Fibroblast of mammary gland (primary cell): ENCODE measurements at places on chromosomes 7 and 10.

DNA sequence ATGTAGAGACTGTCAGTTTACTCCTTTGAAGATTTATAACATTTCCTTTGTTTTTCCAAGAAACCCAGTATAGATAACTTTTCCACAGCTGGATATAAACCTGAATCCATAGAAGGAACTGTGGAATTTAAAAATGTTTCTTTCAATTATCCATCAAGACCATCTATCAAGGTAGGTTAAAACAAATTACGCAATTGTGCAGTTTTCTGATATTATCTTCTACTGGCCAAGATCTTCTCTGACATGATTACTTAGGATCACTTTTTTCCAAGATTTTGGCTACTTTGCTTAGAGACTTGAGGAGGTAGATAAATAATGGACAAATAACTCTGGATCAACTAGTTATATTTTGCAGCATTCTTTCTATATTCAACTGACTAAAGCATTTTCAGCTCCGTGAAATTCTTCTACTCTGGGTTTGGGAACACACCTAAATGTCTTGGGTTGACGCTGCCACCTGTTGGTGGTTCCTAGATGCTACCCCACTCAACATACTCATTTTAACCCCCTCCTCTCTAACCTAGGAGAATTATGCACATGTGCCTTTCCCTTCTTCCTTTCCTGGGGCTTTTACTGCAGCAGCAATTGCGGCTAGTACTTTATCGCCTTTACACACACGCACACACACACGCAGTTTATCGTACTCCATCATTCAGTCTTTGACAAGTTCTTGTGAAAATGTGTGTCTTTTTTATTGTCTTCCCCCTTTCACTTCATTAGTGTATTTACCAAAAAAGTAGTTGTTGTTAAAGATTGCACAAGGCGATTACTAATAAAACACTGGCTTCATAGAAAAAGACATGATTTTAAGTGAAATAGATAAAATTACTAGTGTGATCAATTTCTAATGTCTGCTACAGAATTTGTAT lies 32.7 kb downstream of the ABCB5 start:
- DNase-seq, result peak; percentile 14

DNA sequence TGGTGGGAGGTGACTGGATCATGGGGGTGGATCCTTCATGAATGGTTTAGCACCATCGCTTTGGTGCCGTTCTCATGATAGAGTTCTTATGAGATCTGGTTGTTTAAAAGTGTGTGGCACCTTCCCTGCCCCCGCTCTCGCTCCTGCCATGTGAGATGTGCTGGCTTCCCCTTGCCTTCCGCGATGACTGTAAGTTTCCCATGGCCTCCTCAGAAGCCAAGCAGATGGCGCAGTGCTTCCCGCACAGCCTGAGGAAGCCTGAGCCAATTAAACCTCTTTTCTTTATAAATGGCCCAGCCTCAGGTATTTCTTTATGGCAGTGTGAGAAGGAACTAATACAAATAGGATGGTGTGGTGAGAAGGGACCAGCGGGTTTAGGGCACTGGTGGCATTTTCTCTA lies 243.3 kb upstream of the CELF2 start:
- no peak for DNase-seq

DNA sequence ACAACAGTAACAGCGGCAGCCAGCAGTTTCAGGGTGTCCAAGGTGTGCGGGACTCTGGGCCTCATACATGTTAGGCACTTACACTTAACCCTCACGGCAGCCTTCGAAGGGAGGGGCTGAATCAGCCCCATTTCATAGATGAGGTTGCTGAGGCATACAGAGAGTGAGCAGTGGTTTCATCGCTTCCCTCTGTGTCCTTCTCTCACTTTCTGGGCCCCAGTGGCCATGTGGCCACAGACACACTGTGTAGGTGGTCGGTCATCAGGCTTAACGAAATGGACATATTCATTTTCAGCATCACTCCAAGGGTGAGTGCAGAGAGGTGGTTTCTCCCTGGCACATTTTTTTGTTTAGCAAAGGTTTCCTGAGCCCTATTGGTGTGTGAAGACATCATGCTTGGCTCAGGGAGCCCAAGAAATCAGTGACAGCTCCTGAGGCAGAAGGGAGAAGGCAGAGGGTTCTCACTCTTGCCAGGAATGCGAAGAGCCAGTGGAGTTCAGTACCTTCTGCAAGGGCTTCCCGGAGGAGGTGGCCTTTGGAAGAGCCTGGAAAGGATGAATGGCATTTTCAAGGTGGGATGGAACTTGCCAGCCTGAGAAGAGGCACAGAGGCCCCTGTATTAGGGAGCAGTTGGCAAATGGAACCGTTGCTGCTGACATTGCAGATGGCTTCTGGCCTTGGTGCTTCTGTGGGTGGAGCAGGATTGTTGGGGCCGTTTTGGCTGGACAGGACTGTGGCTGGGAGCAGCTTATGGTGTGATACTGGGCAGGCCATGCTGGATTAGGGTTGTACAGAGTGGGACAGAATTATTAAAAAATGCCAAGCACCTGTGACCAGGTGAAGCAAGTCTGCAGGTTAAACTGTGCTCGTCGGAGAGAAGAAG lies 61.7 kb upstream of the PPIF start:
- no peak for DNase-seq

- peak; percentile 24 for DNase-seq
These were observed 1225.5 kb upstream of the CELF2 start for GRCh38 chr10:9792181-9792580.

- DNase-seq, result peak; percentile 88
These were observed 157.2 kb downstream of the ARHGAP12 start for GRCh38 chr10:31771331-31771831.

- DNase-seq, result no peak
These were observed 42.1 kb upstream of the WIPF3 start for GRCh38 chr7:29764227-29764626.

DNA sequence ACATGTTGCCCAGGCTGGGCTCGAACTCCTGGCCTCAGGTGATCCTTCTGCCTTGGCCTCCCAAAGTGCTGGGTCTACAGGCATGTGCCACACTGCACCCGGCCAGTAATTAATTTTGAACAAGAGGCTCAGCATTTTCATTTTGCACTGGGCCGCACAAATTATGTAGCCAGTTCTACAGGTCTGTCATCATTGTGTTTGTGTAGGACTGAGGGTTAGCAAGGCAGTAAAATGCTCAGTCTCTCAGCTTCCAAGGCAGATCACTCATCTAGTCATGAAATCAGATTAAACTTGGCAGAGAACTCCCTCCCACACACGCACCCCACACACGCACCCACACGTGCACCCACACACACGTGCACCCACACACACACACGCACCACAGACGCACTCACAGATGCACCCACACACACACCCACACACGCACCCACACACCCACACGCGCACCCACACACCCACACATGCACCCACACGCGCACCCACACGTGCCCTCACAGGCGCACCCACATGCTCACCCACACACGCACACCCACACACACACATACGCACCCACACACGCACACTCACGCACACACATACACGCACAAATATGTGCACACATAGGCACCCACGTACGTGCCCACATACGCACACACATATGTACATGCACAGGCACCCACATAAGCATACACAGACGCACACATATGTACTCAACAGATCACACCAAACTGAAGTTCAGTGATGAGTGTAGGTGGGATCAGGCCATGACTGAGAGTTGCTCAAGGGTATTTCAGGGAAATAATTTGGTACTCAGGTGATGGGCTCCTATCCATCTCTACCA lies 27.8 kb upstream of the PROSER2 start:
- no peak for DNase-seq

GRCh38 chr10:95759233-95759826 lies 3.4 kb downstream of the ENTPD1 start:
- no peak for DNase-seq

DNA sequence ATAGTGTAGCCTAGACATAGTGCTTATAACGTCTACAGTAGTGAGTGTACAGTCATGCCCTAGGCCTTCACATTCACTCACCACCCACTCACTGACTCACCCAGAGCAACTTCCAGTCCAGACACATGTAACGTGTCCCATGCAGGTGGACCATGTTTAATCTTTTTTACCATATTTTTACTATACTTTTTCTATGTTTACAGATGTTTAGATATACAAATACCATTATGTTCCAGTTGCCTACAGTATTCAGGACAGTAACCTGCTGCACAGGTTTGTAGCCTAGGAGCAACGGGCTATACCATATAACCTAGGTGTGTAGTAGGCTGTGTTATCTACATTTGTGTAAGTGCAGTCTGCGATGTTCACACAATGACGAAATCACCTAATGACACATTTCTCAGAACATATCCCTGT lies 11.0 kb downstream of the MPP7 start:
- DNase-seq, result peak; percentile 87

GRCh38 chr10:87538092-87539015 lies 33.7 kb downstream of the MINPP1 start:
- peak; percentile 46 for DNase-seq

DNA sequence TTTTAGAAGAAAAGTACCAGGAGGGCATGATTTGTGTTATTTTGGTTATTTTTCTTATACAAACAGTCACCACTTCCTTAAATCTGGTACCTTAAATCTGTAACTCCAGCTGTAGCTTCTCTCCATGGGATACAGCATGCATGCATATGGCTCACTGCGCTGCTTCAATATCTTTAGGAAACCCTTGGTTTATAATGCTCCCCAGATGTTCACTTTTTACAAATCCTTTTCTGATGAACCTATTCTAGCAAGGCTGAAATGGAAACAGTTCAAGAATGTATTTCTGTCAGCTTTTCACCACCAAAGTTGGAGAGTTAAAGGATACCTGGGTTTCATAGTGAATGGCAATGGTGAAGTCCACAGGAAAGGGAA lies 50.9 kb downstream of the LAMB4 start:
- DNase-seq, result no peak

DNA sequence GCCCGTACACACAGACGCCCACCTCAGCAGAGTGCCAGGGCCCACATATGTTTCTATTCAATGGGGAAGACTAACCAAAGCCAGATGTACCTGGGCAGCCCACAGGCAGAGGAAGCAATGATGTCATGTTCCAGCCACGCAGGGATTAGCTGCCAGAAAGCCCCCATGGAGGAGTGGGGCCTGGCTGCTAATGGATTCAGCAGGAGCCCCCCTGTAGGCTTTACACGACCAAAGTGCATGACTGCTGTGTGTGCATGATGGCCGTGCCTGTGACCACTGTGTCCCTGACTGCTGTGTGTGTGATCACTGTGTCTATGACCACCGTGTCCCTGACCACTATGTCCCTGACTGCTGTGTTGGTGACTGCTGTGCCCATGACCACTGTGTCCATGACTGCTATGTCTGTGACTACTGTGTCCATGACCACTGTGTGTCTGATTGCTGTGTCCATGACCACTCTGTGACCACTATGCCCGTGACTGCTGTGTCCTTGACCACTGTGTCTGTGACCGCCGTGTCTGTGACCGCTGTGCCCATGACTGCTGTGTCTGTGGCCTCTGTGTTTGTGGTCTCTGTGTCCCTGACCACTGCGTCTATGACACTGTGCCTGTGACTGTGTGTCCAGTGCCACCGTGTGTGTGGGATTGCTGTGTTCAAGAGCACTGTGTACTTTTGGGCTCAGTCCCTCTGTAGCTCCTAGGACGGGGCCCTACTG lies 409.3 kb downstream of the RPS24 start:
- DNase-seq, result no peak

DNA sequence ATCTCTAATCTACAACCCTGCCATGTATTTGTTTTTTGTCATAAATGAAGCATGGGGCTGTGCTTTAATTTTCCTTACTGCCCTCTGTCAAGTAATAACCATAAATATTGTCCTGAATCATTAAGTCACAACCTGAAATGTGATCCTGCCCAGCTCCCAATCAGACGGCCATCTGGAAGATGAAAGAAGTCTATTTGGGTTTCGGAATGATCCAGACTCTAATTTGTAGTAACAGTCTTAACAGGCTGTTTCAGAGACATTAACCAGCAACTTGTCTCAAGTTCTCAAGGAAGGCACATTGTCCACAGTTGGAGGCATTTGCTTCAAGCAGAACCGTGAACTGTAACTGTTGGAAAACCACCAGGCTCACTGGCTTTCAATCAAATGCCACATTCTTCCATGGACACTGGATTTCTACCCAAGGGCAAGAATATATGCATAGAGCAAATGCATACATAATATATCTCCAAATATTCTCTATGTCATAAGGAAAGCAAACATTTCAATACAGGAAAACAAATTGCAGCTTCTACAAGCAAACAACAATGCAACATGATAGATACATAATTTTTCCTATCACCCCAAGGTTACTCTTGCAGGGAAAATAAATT lies 405.2 kb upstream of the NPVF start:
- DNase-seq, result no peak

DNA sequence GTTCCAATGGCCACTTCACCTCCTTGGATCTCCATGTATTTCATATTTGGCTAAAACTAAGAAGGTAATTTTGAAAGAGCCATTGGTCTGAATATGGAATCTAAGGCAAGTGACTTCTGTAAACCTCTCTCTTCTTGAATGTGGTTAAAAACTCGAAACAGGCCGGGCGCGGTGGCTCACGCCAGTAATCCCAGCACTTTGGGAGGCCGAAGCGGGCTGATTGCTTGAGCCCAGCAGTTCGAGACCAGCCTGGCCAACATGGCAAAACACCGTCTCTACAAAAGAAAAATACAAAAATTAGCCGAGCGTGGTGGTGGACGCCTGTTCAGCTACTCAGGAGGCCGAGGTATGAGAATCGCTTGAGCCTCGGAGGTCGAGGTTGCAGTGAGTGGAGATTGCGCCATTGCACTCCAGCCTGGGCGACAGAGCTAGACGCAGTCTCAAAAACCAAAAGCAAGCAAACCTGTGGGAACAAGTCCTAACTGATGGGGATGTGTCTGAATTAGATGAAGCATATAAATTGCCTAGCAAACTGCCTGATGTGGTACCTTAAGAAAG lies 2.2 kb downstream of the LANCL2 start:
- DNase-seq, result no peak

DNA sequence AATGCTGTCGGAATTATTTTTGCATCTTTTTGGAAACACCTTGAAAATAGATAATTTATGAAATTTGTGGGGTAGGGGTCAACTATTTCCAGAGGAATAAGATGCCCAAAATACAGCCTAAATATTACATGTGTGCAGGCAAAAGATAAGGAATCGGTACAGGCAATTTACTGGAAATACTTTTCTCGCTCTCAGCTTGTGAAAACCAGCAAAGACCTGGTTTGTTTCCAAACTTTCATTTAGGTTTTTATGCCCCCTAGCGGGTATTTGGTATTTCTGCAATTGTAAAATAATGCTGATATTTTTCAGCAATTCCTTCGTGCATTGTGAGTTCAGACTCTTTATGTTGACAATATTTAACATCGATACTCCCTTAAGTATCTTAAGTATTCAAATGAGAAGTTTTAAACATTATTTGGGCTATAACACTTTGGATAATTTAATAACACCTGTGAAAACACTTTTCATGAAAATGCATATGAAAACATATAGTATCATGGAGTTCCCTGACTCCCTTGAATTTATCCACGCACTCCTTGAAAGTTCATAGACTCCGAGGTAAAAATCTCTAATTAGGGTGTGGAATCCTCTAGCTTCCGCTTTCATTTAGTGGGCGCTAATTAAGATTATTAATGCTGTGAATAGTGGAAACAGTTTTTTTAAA lies 132.4 kb downstream of the TSPAN12 start:
- peak; percentile 63 for DNase-seq

- peak; percentile 92 for DNase-seq
These were observed 101.6 kb upstream of the FAM171A1 start for GRCh38 chr10:15472431-15473395.
